ENCODE measurements at places on chromosomes 16 and 17. TPM values are rescaled to one million over a fixed set of nuclear protein-coding genes. Genes with fewer than 3 reads are reported as not detected.

The IKZF3 gene
- total RNA-seq: not detected

The CHAD gene
- not detected for total RNA-seq

The FBXW10 gene
- not detected for total RNA-seq

The TLCD1 gene
- total RNA-seq: 1.3 TPM

The C16orf96 gene
- total RNA-seq: not detected

The TPSAB1 gene
- total RNA-seq: not detected

The NTN1 gene
- total RNA-seq: under 0.01 TPM

The NPIPB13 gene
- 6.2 TPM for total RNA-seq

The HEATR9 gene
- total RNA-seq: not detected

The TVP23A gene
- total RNA-seq: not detected

The PRSS53 gene
- total RNA-seq: 0.81 TPM

The ABCC11 gene
- not detected for total RNA-seq

The SCNN1B gene
- 0.32 TPM for total RNA-seq

The TRAPPC2L gene
- total RNA-seq: 70.4 TPM

The CDK3 gene
- 0.81 TPM for total RNA-seq

The MFSD6L gene
- total RNA-seq: 0.13 TPM

The HCFC1R1 gene
- 3.8 TPM for total RNA-seq

The AOC2 gene
- total RNA-seq: 0.69 TPM

The NPW gene
- not detected for total RNA-seq

The GUCY2D gene
- total RNA-seq: not detected

The TMEM204 gene
- 67.7 TPM for total RNA-seq

The KRTAP4-4 gene
- total RNA-seq: not detected

The TBC1D3 gene
- not detected for total RNA-seq

The CLEC10A gene
- not detected for total RNA-seq

The CCDC200 gene
- not detected for total RNA-seq

The CACNA1G gene
- total RNA-seq: not detected

The TBC1D26 gene
- total RNA-seq: 0.38 TPM

The LLGL2 gene
- 21.5 TPM for total RNA-seq
